ENCODE measurements at places on chromosomes 6 and 20. TPM values are rescaled to one million over a fixed set of nuclear protein-coding genes. Genes with fewer than 3 reads are reported as not detected.

- DNase-seq: no peak
These were observed 460.9 kb downstream of the GJA1 start for GRCh38 chr6:121896363-121896762.

DNA sequence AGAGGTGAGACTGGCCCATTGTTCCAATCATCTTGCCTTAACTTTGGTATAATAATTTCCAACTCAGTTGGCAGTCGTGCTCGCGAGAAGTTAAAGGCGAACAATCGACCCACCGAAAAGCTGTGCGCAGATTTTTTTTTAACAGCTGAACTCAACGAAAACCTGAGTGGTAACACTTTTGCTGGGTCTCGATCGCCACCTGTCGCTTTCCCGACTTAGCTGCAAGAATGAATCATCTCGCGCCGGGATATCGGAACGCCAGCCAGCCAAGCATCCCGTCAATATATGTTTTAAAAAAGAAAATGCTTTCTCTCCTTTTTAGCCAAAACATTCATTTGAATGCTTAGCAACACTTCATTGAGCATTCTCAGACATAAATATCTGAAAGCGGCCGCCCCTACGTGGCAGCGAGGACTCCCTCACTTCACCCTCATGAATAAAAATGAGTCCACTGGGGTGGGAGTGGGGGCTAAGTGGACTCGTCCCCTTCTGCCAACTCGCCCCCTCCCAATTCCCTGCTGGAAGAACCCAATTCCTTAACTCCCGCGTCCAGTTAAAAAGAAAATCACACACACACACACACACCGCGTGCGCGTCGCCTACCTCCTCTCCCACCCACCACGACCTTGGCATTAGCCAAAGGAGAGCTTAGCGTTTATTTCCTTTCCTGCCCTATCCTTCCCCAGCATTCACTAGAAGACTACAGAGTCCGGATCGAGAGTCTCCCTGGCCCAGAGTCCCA lies 1.5 kb downstream of the COL12A1 start:
- DNase-seq: peak; percentile 92

GRCh38 chr6:129235167-129236000 lies 352.4 kb downstream of the LAMA2 start:
- DNase-seq: peak; percentile 17

GRCh38 chr6:108677894-108678293 lies 117.2 kb downstream of the FOXO3 start:
- no peak for DNase-seq

GRCh38 chr6:132972971-132973370 lies 158.6 kb downstream of the RPS12 start:
- DNase-seq: no peak

GRCh38 chr6:28658475-28659249 lies 133.0 kb downstream of the GPX5 start:
- no peak for DNase-seq

- peak; percentile 60 for DNase-seq
These were observed 515.2 kb upstream of the JARID2 start for GRCh38 chr6:14730654-14731053.

- no peak for DNase-seq
These were observed 3.0 kb downstream of the IPCEF1 start for GRCh38 chr6:154353626-154354025.

- DNase-seq: no peak
These were observed 30.6 kb downstream of the TPX2 start for GRCh38 chr20:31769681-31770080.

DNA sequence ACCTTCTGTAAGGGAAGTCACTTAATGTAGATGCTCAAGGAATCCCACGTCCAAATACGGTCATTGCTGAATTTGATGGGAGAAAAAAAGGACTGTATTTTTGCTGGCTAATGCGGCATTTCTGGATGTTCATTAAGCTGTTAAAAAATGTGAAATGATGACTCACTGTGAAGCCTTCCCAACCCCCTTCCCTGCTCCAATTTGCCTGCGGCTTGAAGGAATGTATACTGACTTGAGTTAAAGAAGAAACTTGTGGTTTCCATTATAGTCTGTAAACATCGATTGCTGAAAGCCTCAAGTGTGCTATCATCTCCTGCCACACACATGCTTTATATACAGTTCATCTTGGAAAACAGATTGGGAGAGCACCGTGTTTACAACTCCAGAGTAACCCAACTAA lies 249.1 kb upstream of the JAG1 start:
- DNase-seq: peak; percentile 49

DNA sequence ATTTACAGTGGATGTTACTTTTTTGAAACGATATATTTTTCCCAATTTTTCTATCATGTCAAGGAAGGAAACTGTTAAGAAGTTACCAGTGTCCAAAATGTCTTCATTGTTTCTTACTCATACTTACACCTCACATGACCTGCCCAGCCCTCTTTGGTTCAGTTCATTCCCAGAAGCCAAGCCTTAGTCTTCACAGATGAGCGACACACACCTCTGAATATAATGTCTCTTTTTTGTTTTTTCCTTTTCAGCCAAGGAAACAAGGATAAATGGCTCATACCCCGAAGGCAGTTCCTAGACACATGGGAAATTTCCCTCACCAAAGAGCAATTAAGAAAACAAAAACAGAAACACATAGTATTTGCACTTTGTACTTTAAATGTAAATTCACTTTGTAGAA lies 225.2 kb downstream of the SMOC2 start:
- no peak for DNase-seq

- DNase-seq: no peak
These were observed 39.2 kb downstream of the KIF3B start for GRCh38 chr20:32316667-32317066.

- no peak for DNase-seq
These were observed 81.1 kb downstream of the GJA10 start for GRCh38 chr6:89975366-89975765.

GRCh38 chr6:107075951-107076381 lies 39.3 kb downstream of the BEND3 start:
- DNase-seq: peak; percentile 42

DNA sequence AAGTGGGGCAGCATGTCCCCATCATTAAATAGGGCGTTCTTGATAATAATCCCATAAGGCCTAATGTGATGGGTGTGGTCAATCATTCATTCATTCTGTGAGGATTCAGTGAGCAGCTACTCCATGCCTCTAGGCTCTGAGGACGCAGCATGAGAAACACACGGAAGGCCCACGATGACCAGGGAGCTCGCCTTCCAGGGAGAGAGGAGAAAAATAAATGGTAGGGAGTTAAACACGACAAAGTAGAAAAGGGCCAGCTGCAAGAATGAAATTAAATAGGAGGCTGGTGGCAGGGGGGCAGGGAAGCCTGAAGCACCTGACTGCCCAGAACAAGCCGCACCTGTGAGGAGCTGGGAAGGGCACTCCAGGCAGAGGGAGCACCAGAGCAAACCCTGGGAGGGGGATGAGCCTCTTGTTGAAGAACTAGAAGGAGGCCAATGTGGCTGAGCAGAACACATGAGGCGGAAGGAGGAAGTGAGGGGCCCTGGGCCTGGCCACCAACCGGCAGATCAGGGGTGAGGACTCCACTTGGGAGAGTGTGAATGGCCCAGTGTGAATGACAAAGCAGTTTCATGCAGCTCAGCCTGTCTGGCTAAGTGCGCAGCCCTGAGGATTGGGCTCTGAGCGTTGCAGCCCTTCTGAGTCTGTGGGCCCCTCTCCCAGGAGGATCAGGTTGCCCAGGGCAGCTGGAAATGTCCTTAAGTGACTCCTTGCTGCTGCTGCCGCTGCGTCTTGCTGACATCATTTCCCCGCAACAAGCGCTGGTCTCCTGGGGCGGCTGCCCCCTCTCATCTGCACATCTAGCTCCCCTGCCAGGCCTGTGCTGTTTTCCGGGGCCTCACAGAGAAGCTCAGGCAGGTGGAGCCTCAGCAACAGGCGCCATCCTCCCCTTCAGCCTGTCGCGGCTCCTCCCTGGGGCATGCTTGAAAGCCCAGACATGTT lies 99.9 kb downstream of the CDH26 start:
- DNase-seq: peak; percentile 28

DNA sequence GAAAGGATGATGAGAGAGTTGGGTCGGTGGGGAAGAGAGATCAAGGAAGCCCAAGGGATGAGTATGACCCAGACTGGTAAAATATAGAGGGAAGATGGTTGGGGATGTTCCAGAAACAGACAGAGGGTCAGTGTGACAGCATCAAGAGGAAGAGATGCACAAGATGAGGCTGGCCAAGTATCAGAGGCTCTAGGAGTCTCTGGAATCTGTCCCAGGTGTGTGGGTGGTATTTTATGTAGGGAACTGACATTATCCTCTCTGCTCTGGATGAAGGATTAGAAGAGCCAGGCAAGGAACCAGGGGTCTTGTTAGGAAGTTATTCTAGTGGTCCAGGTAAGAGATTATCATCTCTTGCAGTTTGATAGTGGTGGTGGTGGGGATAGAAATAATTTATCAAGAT lies 3.6 kb downstream of the PAK5 start:
- DNase-seq: no peak

- no peak for DNase-seq
These were observed 314.7 kb upstream of the RSPO3 start for GRCh38 chr6:126803769-126804168.

DNA sequence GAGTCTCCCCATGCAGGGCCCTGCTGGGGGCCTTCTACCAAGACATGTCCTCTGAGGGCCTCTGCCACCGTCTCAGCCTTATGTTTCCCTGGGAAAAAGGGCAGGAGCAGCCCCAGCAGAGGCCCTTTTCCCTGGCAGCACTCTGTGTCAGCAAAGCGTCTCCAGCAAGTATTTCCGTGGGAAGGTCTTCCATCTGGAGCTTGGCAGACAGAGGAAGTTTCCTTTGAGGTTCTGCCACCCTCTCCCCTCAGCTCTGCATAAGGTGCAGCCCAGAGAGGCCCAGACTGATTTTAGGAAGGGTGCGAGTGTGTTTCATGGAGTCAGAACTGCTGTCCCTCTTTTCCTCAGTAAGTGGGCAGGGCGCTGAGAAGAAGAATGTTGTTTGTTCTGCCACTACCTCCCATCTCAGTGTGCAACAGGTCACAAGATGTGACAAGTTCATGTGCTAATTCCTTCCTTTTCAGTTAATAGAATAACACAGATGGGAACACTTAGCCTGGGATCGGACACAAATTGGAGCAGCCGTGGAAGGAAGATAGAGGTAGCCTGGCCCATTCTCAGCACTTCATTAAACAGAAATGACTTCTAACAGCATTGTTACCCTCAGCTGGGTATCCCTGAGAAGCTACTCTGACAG lies 784.4 kb downstream of the MAFB start:
- no peak for DNase-seq

DNA sequence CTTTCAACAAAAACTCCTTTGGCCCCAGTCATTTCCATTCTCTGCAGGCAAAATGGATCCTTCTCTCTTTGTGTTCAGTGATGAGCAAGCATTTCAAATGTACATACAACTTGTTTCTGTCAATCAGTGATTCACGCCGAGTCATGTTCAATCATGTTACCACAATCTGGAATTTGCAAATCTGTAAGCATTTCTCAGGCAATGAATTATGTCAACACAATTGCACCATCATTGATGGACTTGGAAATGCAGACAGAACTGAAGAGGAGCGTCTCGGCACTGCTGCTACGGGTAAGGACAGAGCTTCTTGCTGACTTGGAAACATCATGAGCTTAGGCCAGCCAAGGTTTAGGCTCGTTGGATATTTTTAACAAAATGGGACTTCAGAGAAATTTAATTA lies 132.8 kb upstream of the AGPAT4 start:
- DNase-seq: no peak

GRCh38 chr6:53441761-53442160 lies 93.0 kb upstream of the ELOVL5 start:
- DNase-seq: no peak

DNA sequence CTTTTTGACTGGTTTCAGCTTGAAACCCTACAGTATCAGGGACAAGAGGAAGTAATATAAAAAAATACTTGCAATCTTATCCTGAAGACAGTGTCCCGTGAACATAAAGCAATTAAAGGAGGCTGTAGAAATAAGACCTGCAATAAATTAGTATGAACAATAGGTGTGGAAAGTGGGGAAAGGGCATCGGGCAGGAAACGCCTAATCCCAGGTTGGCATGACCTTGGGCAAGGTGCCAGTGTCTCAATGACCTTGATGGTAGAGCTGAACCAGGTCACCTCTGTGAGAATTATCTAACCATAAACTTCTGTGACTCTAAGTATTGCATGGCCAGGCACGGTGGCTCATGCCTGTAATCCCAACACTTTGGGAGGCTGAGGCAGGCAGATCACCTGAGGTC lies 115.2 kb downstream of the LY86 start:
- no peak for DNase-seq

- DNase-seq: no peak
These were observed 777.9 kb downstream of the TENT5A start for GRCh38 chr6:80974579-80974978.

DNA sequence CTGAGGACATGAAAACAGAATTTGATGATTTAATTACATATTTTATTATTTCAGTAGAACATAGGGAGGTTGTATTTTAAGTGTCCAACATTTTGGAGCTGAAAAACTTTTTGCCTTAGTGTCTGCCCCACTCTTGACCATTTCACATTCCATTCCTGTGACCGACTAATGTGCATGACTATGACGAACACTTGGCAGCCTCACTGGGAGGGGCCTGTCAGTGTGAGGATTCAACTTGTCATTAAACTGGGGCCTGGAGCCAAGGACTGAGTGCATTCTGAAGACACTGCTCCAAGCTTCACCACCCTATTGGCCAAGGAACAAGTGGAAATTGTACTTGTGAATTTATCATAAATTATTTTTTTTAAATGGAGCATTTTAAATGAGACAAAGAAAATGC lies 661.3 kb downstream of the BCKDHB start:
- DNase-seq: peak; percentile 59

DNA sequence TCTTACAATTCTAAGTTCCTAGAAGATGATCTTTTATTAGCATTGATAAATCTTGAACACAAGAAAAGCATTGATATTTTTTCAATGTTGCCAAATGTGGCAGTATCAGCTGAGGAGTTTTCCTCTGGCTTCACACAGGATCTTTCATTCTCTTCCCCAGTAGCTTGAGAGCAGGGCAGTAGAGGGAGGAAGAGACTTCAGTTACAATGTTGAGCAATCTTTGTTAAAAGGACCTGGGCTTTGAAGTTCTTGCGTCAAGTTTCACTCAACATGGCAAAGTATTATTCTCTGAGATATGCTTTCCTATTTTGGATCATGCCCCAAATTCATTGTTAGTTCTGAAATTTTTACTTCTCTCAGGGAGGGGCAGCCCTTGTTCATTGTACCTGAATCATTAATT lies 238.0 kb downstream of the COL12A1 start:
- no peak for DNase-seq

- peak; percentile 31 for DNase-seq
These were observed 9.7 kb upstream of the CEP43 start for GRCh38 chr6:166989427-166990032.

- no peak for DNase-seq
These were observed 19.1 kb upstream of the TFB1M start for GRCh38 chr6:155333414-155333813.

Gene ELOVL2
- 2.4 TPM for polyA plus RNA-seq

Gene PSORS1C2
- polyA plus RNA-seq: 0.16 TPM

Gene ENPP3
- polyA plus RNA-seq: 0.33 TPM

Gene GSTA3
- polyA plus RNA-seq: not detected

Gene ZFP57
- not detected for polyA plus RNA-seq

Gene IMPG1
- not detected for polyA plus RNA-seq

Gene PGC
- polyA plus RNA-seq: not detected

Gene RTN4IP1
- 7.5 TPM for polyA plus RNA-seq
